Colonic mucosa (tissue), 4 donors: ENCODE measurements at places on chromosomes 5 and 9.

- DNase-seq = no peak
These were observed 2.0 kb upstream of the PCDH12 start for GRCh38 chr5:141960018-141960417.

DNA sequence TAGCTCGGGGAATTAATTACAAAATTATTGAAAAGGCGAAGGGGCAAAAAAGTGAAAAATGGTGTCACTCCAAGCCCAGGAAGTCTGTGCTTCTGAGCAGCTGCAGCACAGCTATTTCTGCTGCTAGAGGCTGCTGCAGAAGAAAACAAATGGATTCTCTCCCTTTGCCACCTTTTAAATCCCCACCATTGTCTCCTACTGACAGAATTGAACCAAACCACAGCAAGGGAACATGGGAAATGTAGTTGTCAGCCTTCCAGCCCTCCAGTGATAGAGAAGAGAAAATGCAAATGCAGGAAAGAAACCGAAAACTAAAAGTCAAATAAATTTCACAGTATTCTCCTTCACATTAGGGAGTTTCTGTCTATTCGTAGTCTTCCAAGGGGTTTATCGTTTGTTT is 33.4 kb upstream of the CDC42SE2 start:
- no peak for DNase-seq

GRCh38 chr5:159576902-159577301 is 246.6 kb upstream of the IL12B start:
- no peak for DNase-seq

DNA sequence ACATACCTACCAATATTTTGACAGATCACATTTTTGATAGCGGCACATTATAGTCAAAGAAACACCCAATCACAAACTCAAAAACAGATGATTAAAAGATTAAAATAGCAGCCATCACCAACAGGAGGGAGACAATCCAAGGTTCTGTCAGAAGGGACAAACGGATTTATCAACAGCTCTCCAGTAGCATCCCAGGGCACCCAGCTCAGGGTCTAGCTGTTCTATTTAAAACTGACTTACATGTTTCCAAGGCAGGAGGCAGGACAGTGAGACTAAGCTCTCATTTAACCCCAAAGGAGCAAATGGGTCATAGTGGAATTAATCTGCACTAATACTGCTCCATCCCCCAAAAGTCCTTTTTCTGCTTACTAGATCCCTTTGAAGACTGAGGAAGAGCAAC is 3.2 kb downstream of the AGTPBP1 start:
- DNase-seq = no peak

- no peak for DNase-seq
These were observed 40.6 kb upstream of the ANKH start for GRCh38 chr5:14912206-14912605.

DNA sequence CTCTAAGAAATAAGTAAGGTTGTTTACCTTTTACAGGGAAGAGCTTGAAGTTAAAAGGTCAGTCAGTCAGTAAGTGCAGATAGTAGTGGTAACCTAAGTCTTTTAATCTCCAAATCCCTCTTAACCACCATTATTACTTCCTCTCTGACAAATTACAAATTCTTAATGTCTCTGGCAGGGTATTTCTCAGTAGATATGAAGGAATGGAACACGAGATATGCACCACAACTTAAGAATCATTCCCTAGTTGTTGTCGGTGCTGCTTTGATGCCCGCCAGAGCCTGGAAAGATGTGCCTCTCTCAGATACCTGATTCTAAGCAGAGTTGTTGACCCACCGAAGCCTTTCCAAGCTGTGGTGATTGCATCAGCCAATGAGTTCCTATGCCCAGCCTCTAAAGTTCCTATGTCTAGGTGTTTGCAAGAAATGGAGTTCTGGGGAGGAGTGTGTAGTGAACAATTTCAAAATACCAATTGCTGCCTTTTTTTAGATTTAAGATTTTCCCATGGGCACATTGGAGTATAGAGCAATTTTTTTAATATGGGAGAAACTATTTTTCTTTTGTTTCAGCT is 78.5 kb downstream of the CD180 start:
- DNase-seq = no peak
